ENCODE measurements at places on chromosomes 3 and 15. TPM values are rescaled to one million over a fixed set of nuclear protein-coding genes. Genes with fewer than 3 reads are reported as not detected.

- no peak for DNase-seq
- H3K4me3 ChIP-seq: no peak overlapping the region
- H3K4me1 ChIP-seq: peaks cover 15% of the 10 kb centered on the region
- no peak overlapping the region for H3K27ac ChIP-seq
Observed at GRCh38 chr15:58474741-58475323, 43.0 kb downstream of the LIPC start.

- H3K4me3 ChIP-seq: no peak overlapping the region
- no peak for DNase-seq
- no peaks in the 10 kb centered on the region for H3K36me3 ChIP-seq
- H3K27ac ChIP-seq: no peak overlapping the region
- H3K4me1 ChIP-seq: no peaks in the 10 kb centered on the region
Observed at GRCh38 chr3:162704238-162704637, 1207.6 kb downstream of the OTOL1 start.

GRCh38 chr3:115518100-115518852 lies 105.0 kb upstream of the GAP43 start:
- H3K4me3 ChIP-seq: no peak overlapping the region
- DNase-seq: peak; percentile 78
- no peaks in the 10 kb centered on the region for H3K27me3 ChIP-seq
- H3K4me1 ChIP-seq: peaks cover 2% of the 10 kb centered on the region
- no peak overlapping the region for H3K27ac ChIP-seq

- DNase-seq: peak; percentile 70
- H3K4me3 ChIP-seq: no peak overlapping the region
- H3K36me3 ChIP-seq: no peaks in the 10 kb centered on the region
- no peaks in the 10 kb centered on the region for H3K4me1 ChIP-seq
- no peaks in the 10 kb centered on the region for H3K27me3 ChIP-seq
Observed at GRCh38 chr3:106827515-106828213, 549.6 kb upstream of the CCDC54 start.

DNA sequence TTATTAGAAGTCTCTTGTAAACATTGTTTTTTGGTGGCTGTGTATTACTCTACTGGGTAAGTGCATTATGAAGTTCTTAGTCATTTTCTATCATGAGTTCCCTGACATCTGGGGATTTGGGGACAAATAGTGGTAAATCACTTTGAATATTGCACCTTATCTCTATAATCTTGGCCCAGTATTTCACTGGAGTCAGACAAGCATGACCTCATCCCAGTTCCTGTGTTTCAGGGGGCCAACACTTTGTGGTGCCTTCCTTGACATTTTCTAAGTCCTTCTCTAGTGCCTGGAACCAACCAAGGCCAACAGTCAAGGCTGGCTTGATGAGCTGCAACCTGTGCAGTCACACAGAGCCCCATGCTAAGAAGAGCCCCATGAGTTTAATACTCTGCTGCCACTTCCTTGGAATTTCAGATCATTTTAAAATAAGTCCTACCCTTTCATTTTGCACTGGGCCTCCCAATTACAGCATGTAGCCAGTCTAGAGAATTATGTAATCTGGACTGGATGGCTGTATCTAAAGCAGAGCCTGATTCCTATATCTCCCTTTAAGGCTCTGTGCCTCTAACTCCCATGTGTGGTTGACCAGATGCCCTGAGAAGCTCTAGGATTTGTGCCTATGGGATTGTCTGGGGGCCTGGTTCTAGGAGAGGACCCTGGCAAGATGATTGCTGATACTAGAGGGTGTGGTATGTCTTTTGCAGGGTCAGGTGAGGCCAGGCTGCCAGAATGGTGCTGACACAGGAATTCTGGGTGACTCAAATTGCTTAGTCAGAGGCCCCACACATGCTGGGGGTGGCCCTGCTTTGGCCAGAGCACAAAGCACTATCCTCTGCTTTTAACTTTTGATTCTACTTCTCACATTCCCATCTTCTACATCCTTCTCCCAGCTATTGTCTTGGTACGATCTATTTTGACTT lies 319.6 kb upstream of the TBC1D5 start:
- H3K27ac ChIP-seq: no peak overlapping the region
- no peaks in the 10 kb centered on the region for H3K27me3 ChIP-seq
- H3K36me3 ChIP-seq: no peaks in the 10 kb centered on the region
- peak; percentile 19 for DNase-seq
- H3K4me3 ChIP-seq: no peak overlapping the region
- H3K4me1 ChIP-seq: no peaks in the 10 kb centered on the region

- no peaks in the 10 kb centered on the region for H3K27me3 ChIP-seq
- H3K36me3 ChIP-seq: no peaks in the 10 kb centered on the region
- H3K4me3 ChIP-seq: no peak overlapping the region
- no peaks in the 10 kb centered on the region for H3K4me1 ChIP-seq
- no peak for DNase-seq
Observed at GRCh38 chr3:155347901-155348300, 54.4 kb upstream of the STRIT1 start.

DNA sequence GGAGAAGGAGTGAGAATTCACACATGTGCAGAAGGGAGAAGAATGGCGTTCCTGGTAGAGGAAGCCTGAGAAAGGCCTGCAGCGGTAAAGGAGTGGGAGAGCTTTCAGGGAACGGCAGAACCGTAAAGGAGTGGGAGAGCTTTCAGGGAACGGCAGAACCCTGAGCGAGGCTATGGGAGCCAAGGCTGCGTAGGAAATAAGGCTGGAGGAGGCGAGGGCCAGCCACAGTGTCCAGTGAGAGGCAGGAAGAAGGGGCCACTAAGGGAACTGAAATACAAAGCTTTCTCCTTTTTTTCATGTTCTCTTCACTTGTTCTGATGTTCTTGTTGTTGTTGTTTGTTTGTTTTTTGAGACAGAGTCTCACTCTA lies 41.6 kb downstream of the GOLGA6L10 start:
- no peaks in the 10 kb centered on the region for H3K36me3 ChIP-seq
- DNase-seq: no peak
- no peaks in the 10 kb centered on the region for H3K4me1 ChIP-seq
- no peak overlapping the region for H3K4me3 ChIP-seq
- no peak overlapping the region for H3K27ac ChIP-seq

- peak overlapping the region; percentile 71 for H3K27ac ChIP-seq
- H3K36me3 ChIP-seq: no peaks in the 10 kb centered on the region
- DNase-seq: no peak
- peaks cover 6% of the 10 kb centered on the region for H3K4me1 ChIP-seq
- H3K27me3 ChIP-seq: no peaks in the 10 kb centered on the region
Observed at GRCh38 chr3:61563313-61564271, 2.2 kb downstream of the PTPRG start.

Gene CFAP92
- under 0.01 TPM for total RNA-seq

Gene CYP8B1
- not detected for total RNA-seq

Gene DUOX1
- total RNA-seq: not detected

Gene CASR
- total RNA-seq: not detected

Gene SLC6A1
- not detected for total RNA-seq

Measured in fibroblast of lung (primary cell).